ENCODE measurements at places on chromosomes 6 and 20.

GRCh38 chr6:224350-224749 is 67.9 kb upstream of the DUSP22 start:
- no peak for DNase-seq

DNA sequence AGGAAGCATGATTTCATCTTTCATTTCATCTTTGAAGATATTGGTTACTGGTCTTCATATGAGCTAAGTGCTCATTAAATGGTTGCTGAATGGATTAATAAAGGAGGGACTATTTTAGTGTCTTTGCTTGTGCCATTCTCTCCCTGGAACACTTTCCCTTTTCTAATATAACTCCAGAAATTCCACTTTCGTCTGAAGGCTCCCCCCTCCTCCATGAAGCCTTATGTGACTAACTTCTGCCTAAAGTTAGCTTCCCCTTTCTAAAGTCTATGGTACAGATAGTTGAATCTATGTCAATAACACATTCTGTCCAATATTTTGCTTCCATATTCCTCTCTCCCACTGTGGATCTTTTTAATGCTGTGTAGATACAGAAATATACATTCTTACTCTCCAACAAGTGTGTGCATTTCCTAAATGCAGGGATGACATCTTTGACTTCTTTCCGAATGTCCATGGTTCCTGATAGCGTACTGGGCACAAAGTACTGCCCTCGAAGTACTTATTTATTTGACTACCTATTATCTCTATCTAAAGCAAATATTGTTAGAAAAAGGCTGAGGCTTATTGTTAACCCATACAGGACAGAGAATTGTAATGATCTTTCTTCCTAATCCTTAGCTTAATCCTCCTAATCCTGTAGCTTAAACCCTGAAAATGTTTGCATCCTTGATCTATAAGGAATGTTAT is 84.7 kb upstream of the ELOVL5 start:
- no peak for DNase-seq

DNA sequence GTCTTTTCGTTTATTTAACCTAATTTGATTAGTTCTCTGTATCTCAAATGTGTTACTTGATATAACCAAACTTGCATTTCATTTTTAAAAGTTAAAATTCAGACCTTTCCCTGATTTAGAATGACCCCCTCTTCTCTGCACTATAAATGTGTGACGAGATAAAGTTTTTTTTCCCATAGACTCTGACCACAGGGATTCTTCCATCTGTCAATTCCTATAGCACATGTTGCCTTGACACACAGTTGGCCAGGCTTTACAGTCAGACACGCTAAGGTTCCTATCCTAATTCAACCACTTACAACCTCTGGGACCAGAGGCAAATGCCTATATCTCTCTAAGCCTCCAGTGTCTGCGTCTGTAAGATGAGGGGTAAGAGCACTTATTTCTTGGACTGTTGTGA is 40.6 kb downstream of the KCNS1 start:
- no peak for DNase-seq

- no peak for DNase-seq
These were observed 70.6 kb downstream of the NRN1 start for GRCh38 chr6:5936140-5936539.

DNA sequence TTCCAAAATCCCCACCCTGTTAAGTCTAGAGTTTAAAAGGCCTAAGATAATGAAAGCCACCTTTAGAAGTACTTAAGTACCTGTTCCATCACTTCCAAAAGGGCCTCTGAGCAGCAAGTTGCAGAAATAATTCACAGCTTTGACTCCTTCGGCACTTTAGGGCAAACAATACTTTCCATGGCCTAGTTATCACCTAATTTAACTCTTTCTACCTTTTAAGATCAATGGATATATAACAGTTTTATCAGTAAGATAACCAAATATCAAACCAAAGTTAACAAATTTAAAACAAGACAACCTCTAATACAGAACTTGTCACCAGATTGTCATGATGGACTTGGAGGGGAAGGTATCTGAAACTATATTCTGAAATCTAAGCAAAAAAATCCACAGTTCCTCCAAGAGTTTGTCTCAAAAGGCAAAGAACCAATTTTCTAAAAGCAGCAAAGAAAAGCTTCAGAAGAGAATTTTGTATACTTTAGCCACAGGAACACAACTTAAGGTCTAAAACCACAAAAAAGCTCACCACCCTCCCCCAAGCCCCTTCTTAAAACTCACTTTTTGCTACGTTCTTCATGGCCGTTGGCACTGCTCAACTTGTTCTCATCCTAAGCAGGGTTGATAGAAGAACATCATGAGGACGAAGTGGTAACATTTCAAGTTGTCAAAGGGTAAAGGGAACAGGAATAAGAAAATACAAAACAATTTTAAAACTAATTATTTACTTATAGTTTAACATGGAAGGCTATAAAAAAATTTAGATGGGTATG is 3.5 kb downstream of the RBM39 start:
- no peak for DNase-seq

DNA sequence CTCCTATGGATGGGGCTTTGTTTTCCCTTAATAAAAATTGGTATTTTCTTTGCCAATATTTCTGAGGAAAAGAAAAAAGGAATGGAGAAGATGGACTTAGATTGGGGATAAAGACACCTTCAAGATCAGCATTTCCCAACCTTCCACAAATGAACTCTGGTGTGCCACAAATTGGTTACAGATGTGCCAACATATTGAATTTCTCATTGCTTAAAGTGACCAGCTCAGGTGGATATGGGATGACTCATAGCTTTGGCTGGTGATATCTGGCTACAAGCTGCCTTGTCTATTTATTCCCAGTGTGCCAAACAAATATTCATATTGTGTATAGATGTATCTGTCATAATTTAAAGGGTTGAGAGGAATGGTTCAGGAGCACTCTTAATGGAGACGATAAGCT is 32.5 kb downstream of the THEMIS start:
- no peak for DNase-seq

DNA sequence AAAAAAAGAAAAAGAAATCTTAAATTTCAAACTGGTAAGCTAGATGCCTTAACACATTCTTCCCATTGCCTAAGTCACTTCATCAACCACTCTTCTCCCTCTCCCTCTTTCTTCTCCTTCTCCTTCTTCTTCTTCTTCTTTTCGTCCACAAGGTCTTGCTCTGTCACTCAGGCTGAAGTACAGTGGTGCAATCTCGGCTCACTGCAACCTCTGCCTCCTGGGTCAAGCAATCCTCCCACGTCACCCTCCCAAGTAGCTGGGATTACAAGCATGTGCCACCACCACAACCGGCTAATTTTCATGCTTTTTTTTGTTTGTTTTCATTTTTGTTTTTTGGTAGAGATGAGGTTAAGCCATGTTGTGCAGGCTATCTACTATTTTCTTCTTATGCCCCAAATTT is 60.2 kb downstream of the GPR63 start:
- no peak for DNase-seq

DNA sequence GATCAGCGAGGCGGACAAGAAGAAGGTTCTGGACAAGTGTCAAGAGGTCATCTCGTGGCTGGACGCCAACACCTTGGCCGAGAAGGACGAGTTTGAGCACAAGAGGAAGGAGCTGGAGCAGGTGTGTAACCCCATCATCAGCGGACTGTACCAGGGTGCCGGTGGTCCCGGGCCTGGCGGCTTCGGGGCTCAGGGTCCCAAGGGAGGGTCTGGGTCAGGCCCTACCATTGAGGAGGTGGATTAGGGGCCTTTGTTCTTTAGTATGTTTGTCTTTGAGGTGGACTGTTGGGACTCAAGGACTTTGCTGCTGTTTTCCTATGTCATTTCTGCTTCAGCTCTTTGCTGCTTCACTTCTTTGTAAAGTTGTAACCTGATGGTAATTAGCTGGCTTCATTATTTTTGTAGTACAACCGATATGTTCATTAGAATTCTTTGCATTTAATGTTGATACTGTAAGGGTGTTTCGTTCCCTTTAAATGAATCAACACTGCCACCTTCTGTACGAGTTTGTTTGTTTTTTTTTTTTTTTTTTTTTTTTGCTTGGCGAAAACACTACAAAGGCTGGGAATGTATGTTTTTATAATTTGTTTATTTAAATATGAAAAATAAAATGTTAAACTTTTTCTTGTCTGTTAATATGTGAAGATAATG is 2.2 kb downstream of the HSPA1B start:
- peak; percentile 60 for DNase-seq

GRCh38 chr6:118171852-118172251 is 264.8 kb downstream of the SLC35F1 start:
- no peak for DNase-seq

- DNase-seq, result no peak
These were observed 1.9 kb downstream of the PTK7 start for GRCh38 chr6:43077981-43078511.

- peak; percentile 38 for DNase-seq
These were observed 80.5 kb downstream of the SMPDL3A start for GRCh38 chr6:122869437-122870024.

- DNase-seq, result no peak
These were observed 119.3 kb upstream of the RALGAPA2 start for GRCh38 chr20:20831794-20832193.

DNA sequence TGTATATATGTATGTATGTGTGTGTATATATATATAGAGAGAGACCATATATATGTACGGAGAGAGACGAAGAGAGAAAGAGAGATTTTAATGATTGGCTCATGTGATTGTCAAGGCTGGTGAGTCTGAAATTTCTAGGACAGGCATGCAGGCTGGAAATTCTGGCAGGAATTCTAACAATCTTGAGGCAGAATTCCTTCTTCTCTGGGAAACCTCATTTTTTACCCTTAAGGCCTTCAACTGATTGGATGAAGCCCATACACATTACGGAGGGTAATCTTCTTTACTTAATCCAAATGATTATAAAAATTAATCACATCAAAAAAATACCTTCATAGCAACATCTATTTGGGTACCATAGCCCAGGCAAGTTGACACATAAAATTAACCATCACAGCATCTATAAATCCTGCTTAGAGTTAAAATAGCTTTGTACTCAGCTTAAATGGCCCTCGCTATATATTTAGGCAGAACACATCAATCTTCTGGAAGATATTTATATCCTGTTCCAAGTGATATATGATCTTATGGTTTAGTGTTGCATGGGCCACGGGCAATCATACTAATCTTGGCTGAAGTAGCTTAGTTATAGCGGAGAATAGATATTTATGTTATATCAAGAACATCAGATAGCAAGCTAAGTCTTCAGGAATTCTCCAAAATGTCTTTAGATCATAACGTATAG is 36.6 kb downstream of the ABRACL start:
- no peak for DNase-seq

GRCh38 chr6:155328539-155329459 is 14.5 kb upstream of the TFB1M start:
- no peak for DNase-seq

GRCh38 chr6:20978151-20978614 is 443.9 kb downstream of the CDKAL1 start:
- peak; percentile 46 for DNase-seq

DNA sequence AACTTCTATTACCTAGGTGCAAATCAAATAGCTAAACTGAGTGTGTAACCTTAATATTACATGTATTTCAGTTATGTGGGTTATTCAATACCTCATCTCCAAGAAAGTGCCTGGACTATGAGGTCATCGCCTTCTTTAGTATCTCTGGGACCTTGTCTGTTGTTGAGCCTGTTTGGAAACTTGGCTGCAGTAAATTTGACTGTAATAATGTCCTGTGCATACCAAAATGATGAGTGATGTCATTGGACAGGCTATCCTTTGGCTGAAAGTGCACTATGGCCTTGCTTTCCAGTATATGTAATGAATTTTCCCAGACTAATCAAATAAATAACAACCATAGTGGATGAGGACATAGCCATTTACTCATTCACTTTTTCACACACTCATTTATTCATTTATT is 455.1 kb downstream of the ADGRB3 start:
- peak; percentile 68 for DNase-seq

DNA sequence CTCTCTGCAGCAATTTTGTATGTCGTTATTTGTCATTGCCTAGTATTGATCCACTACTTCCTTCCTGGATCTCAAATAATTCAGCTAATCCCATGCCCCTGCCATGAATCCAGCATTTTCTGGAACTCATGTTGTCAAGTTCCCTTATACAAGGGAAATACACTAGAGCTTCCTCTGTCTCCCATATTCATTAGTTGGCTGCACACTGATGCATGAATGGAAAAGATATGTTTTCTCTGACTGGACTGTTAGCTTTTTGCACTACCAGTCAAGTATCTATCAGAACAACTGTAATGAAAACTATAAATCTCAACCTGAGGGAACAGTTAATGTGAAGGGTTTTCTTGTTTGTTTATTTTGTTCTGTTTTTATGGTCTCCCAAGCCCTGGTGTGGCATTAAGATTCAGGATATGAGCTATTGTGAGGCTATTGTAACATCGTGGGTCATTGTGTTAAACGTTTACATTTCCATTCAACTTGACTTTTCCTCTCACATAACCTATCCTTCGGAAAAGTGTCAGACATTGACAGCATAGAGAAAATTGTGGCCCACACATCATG is 102.5 kb upstream of the FAM8A1 start:
- DNase-seq, result no peak

DNA sequence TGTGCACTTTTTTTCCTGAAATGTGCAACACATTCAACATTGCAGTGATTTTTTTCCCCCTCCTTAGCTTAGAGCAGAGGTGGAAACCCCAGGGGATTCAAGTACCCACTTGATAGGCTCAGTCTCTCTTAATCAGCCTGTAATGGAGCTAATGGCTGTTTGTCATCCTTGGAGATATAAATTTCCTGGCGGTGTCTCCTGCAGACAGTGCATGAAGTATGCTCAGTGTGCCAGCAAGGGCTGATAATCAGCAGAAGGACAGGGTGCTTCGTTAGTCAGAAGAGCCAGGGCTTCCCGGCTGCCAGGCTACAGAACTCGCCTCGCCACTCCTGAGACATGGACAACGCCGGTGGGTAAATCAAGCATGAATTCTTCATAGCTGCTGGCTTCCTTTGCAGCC is 69.8 kb upstream of the PHACTR2 start:
- DNase-seq, result no peak

- DNase-seq, result no peak
These were observed 16.0 kb downstream of the MARCKS start for GRCh38 chr6:113873043-113873667.

- no peak for DNase-seq
These were observed 59.6 kb downstream of the RAB44 start for GRCh38 chr6:36757206-36757605.

- DNase-seq, result no peak
These were observed 2.6 kb upstream of the ZBP1 start for GRCh38 chr20:57622579-57623381.

- DNase-seq, result no peak
These were observed 48.3 kb downstream of the ATXN1 start for GRCh38 chr6:16712931-16713484.

GRCh38 chr20:2101057-2101864 is at the start of gene STK35:
Gene STK35 (plus strand): TSS chr20:2101827. CDS start chr20:2101882, 55 bp downstream.
- no peak for DNase-seq

DNA sequence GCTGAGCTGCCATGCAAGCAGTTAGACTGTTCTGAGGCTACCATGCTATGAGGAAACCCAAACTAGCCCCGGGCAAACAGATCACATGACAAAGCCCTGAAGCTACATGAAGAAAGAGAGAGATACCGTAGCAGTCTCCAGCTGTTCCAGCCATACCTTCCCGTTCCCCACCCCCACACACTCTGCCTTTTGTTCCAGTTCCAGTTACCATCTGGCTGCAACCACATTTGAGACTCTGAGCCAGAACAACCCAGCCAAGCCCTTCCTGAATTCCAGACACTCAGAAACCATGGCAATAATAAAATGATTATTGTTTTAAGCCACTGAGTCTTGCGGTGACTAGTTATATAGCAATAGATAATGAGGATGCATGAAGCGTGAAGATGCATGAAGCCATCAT is 28.3 kb downstream of the RIN2 start:
- peak; percentile 38 for DNase-seq

Measured in muscle of arm (tissue), 14 donors.